Stimulated activated naive CD8-positive, alpha-beta T cell treated with anti-CD3 and anti-CD28 coated beads, Interleukin-15, Interleukin-2, amounts not matched to agents 100 U/mL and 50 U/mL, for 24 hours (primary cell): ENCODE measurements at places on chromosomes 11 and 22.

- DNase-seq = no peak
Measured at GRCh38 chr11:14882196-14882595, 9.8 kb downstream of the CYP2R1 start.

GRCh38 chr22:30252411-30253204 lies 6.0 kb upstream of the LIF start:
- DNase-seq = no peak

GRCh38 chr11:71930556-71931244 lies 1.9 kb downstream of the RNF121 start:
- DNase-seq = no peak

DNA sequence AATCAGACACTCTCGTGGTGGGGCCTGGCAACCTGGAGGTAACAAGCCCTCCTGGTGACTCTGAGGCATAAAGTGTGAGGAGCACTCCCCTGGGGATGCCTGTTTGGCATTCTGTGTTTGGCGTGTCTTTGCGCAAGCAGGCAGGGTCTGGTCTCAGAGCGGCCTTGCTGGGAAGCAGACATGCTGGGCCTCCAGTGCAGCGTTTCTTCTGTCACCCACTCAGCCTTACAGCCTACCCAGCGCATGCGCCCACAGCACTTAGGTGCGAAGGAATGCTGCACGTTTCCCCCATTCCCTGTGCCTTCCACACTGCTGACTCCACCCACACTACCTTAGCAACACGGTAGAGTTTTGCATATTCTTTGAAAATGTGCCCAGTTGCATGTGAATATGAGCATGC lies 7.4 kb upstream of the CXCR5 start:
- DNase-seq = no peak

DNA sequence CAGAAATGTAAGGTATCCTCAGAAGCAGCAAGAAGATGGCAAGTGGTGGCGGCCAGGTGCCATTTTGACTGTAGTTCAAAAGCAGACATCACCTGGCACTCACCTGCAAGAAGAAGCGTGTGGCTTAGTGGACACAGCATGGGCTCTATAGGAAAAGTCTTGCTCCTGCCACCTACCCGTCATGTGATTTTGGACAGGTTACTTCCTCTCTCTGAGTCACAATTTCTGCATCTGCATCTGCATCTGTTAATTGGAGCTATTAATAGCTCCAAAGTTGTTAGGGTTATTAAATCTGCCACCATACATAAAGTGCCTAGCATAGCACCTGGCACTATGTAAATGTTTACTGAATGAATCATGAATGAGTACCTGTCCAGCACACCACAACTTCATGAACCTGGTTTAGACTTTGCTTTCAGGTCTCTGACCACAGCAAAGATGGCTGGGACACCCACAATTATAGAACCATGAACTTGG lies 16.8 kb downstream of the RAB30 start:
- no peak for DNase-seq

DNA sequence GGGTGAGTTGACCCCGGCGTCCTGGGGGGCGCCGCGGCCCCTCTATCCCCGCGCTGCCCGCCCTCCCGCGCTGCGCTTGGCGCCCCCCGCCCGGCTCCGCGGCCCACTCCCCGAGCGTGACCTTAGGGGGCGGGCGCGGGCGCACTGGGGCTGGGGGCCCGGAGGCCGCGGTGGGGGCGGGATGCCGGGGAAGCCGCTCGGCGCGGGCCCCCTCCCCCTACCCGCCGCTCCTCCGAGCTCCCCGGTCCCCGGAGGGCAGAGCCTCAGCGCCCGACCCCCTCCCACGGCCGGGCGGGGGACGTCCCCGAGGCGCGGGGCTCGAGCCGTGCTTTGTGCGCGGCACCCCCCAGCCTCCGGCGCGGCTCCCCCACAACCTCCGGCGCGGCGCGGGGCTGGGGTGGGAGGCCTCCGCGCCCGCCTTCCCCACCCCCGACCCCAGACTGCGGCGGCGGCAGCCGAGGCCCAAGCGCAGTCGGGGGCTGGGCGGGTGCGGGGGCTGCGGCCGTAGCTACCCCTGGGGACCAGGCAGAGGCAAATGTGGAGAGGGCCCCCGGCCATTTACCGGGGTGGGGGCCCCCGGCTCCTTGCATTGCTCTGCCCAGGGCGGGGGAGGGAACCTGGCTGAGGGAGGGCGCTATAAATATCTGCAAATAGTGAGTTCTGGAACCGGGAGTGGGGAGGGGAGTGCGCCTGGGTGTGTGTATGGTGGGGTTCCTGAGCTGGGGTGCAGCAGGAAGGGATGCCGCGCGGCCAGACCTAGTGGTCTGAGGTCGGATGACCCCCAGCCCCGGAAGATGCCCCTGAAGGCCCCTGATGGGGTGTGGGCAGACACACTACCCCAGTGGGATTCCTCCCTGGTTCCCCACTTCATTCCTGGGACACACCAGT lies 988 bp downstream of the MGAT3 start:
- no peak for DNase-seq

DNA sequence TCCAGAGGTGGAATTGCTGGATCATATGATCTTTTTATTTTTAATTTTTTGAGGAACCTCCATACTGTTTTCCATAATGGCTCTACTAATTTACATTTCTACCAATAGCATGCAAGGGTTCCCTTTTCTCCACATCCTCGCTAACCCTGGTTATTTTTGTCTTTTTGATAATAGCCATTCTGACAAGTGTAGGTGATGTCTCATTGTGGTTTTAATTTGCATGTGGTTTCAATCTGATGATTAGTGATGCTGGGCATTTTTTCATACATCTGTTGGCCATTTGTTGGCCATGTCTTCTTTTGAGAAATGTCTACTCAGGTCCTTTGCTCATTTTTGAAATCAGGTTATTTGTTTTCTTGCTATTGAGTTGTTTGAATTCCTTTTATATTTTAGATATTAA lies 15.4 kb upstream of the OR4D5 start:
- no peak for DNase-seq

- DNase-seq = peak; percentile 35
Measured at GRCh38 chr22:36197514-36198146, 4.0 kb downstream of the APOL4 start.

DNA sequence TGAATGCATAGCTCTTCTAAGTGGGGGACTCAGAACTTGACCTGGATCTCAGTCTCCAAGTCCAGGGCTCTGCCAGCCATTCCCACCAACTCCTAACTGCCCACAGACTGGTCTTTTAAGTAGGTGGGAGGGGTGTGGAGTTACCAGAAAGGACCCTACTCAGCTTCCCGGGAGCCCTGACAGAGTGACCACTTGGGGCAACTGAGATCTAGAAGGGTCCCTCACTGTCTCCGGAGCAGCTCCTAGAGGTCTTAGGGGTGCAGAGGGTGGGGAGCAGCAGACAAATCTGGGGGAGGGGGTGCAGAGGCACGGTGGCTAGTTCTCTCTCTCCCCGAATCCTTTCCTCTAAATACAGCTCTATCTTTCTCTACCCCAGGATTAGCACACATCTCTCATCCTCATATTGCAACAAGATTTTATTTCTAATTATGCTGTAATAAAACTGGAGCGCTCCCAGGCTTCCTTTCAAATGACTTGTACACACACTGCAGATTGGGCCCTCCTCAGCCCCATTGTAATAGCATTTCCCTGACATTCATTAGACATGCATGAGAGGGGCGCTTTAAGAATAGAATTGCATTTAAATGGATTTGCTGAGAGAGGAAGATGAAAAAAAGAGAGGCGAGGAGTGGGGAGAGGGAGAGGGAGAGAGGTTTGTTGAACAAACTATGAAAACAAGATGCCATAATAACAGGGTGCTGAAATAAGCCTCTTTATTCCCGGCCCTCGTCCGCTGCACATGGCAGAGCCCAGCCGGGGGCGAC lies 219.0 kb downstream of the CEP164 start:
- no peak for DNase-seq

DNA sequence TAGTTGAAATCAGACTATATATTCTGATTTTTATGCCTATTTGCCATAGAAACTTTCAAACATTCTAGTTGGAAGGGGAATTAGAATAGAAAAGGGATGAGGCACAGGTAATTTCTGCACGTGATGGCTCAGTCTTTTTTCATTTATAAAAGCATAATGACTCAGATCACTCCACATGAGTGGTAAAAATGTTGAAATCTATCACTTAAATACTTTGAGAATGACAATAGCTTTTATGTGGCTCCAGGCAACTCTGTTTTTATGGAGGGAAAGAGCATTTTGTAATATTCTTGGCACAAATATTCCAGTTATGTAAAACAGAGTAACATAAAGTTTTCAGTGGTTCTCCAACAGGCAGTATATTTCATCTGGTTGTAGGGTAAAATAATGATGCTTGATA lies 5.9 kb upstream of the MMP3 start:
- no peak for DNase-seq

DNA sequence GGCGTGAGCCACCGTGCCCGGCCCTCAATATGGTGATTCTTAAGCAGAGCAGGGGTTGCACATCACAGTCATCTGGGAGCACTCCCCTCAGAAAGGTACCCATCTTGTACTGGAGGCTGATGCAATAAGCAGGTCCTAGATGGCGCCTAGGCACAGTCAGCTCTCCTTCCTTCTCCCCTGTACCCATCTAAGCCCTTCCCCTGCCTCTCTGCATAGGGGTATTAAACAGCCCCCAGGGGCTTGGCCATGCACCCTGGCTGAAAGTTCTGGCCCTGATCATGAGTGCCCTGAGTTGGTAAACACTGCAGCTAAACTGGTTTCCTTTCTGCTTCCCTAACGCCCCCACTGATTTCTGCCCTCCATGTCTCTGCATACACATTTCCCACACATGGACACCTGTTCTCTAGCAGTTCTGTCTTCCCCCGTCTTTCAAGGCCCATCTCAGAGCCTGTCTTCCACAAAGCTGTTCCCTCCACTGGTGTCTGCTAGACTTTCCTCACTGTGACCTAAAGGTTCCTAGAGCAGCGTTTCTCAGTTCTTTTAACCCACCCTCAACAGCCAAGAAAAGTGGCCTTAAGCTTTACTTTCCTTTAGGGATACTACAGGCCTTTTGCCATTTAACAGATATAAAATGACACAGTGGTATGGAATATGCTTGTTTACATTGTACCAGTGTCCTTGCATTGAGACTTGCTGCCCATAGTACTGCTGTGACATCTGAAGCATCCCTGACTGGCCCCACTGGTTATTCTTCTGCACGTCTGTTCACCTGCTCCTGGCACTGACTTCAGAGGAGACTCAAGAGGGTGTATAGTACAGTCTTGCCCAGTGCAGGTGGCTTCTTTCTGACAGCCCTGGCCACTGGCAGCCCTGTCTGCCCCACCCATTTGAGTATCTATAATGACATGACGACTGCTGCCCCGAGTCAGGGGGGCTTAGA lies 15.6 kb downstream of the UBE2L3 start:
- no peak for DNase-seq

GRCh38 chr11:85810521-85810870 lies 445 bp downstream of the SYTL2 start:
- no peak for DNase-seq

DNA sequence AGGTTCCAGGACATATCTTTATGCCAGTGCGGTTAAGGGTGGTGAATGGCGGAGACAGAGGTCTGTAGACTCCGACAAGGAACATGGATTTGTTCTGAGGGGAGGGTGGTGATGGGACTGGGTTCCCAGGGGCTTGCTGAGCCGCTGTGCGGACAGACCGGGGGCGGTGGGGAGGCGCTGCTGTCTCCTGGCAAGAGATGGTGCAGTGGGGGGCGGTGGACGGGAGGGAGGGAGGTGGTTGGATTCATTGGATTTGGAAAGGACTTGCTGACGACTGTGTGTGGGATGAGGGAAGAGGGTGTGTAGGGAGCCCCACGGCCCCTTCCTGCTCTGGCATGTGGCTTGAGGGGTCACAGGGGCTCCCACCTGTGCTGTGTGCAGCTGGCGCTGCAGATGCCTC lies 43.2 kb downstream of the FLRT1 start:
- no peak for DNase-seq

DNA sequence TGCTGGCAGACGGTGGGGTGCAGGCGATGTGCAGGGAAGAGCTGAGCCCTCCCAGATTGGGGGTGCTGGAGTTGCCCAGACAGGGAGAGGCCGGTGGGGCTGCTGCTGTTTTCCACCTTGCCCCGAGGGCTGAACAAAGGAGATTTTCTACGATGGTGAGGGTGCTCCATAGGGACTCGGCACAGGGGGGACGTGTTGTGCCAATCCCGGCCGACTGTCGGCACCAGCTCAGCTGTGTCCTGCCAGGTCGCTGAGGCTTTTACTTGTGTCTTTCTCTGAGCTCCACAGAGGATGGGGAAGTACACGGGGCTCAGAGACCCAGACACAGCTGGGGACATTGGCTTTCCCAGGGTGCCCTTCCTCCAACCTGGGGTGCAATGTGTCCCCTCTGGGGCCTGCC lies 816.8 kb downstream of the BRD1 start:
- no peak for DNase-seq

GRCh38 chr11:131817687-131818188 lies 447.3 kb downstream of the NTM start:
- DNase-seq = no peak

- DNase-seq = no peak
Measured at GRCh38 chr11:132286106-132286505, 915.7 kb downstream of the NTM start.

DNA sequence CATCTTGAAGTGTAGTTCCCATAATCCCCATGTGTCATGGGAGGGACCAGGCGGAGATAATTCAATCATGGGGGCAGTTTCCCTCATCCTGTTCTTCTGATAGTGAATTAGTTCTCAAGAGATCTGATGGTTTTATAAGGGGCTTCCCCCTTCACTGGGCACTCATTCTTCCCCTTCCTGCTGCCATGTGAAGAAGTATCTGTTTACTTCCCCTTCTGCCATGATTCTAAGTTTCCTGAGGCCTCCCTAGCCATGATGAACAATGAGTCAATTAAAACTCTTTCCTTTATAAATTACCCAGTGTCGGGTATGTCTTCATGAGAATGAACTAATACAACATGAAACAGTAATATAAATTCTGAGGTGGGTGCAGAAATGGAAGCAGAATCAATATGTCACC lies 12.1 kb upstream of the SPTBN2 start:
- no peak for DNase-seq

DNA sequence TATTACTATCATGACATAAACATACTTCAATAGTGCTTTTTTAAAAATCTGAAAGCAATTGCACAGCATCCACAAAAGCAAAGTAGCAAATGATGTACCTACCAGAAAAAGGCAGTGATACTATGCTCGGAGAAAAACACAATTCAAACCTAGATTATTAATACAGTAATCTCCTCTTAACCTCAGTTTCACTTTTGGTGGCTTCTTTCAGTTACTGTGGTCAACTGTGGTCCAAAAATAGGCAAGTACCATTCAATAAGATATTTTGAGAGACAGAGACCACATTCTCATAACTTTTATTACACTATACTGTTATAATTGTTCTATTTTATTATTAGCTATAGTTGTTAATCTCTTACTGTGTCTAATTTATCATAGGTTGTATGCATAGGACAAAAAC lies 20.8 kb downstream of the KCNA4 start:
- no peak for DNase-seq
